ENCODE measurements at places on chromosomes 2 and 18.

DNA sequence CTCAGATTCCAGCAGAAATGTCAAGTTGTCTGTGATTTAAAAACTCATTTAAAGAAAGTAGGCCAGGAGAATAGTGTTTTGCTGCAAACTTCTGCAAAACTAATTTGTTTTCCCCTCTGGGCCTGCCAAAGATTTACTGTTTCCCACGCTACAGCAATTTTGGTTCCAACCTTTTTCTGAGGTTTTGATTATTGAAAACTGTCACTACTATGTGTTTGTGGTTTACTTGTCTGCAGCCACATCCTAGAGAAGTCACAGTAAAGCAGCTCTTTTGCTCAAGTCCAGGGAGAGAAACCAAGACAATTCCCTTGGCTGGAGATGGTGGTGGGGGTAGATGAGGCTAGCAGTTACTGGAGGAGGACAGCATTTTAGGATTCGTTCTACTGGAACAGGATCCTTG, 12.8 kb downstream of the IL1R2 start:
- no peak for DNase-seq

- DNase-seq = no peak
Measured at GRCh38 chr2:166184789-166185188, 57.0 kb upstream of the SCN1A start.

GRCh38 chr2:33126958-33127357, 180.2 kb downstream of the LTBP1 start:
- no peak for DNase-seq

DNA sequence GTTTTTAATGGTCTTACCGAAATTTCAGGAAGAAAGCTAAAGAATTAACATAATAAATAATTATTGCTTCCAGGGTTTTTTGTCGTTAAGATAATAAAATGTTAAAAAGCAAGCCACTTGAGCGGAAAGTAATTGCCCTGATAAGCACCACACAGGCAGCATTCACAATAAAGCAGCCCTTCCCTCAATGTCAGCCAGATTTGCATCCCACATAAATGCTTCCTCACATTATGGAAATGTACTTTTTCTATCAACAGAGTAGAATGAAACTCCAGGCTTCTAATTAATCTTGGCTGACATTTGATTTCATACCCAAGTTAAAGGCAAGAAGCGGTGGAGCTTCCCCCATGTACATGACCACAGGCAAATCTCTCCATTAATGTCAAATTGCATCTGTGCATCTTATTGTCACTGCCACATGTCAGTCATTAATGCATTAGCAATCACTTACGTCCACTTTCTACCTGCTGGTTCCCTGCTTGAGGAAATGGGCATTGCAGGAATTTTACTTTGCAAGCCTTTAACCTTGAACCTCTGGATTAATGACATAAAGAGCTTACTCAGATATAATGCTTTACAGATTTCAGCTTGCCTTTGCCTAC, 26.2 kb downstream of the PTPRM start:
- DNase-seq = no peak

- no peak for DNase-seq
Measured at GRCh38 chr2:157415591-157416101, 28.2 kb downstream of the CYTIP start.

DNA sequence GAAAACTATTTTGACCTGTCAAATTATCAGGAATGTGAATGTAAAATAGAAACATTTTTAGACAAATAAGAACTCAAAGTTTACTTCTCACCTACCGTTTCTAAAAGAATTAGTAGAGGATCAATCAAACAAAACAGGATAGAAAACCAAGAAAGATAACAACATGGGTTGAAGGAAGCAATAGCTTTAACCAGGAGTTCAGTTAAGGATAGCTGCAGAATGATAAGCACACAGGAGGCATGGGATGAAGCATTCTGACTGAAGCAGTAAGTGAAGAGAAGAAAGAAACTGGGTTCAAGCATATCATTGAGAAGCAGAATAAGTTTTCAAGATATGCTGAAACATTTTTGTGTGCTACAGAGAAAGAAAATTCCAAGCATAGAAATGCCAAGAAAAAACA, 52.3 kb downstream of the TWSG1 start:
- no peak for DNase-seq

- no peak for DNase-seq
Measured at GRCh38 chr2:94999431-94999883, 26.1 kb upstream of the MAL start.

DNA sequence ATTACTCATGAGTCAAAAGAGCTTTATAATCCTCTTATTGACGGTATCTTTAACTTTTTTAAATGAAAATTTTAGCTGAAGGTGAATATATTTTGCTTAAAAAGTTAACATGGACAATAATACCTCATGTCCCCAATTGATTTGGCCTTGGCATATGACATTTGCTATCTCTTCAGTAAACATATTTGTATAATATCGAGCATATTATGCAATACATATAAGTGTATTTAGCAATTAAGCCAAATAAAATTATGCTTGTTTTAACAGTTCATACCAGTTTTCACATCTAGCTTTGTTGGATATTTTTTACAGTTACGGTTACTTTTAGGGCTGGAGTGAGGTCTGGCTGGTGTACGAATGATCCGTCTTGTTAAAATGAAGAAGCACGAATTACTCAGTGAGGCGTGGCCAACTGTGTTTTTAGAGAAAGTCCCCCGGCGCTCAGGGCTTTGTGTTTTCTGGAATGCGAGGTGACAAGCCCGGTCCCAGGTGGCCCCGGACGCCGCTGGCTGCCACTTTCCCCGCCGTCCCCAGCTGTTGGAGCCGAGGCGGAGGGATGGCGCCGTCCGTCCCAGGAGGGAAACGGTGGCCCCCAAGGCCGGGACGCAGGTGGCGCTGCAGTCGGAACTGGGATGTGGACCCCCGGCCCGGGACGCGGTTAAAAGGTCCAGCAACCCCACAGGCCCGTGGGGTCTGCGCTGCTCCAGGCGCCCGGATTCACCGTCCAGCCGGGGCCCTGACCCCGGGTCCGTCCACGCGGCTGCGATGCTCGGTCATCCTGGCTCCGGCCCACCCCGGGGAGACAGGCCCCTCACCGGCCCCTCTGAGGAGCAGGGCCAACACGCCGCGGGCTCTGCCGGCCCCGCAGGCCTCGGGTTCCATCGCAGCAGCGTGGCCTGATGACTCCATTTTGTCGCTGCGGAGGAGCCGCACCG, 41.3 kb downstream of the TMEM18 start:
- no peak for DNase-seq

GRCh38 chr2:167294776-167295140, 406.5 kb downstream of the XIRP2 start:
- no peak for DNase-seq

GRCh38 chr2:161419638-161420190, 3.6 kb downstream of the TBR1 start:
- no peak for DNase-seq

Measured in left hindlimb (tissue), 1 donor.